Ascending aorta (tissue), 2 donors: ENCODE measurements at places on chromosomes 6 and 20. TPM values are rescaled to one million over a fixed set of nuclear protein-coding genes. Genes with fewer than 3 reads are reported as not detected.

- no peak for DNase-seq
- H3K4me1 ChIP-seq: peaks cover 30% of the 10 kb centered on the region
- no peaks in the 10 kb centered on the region for H3K27me3 ChIP-seq
- H3K27ac ChIP-seq: no peak overlapping the region
Observed at GRCh38 chr6:132135409-132135808, 184.2 kb upstream of the CCN2 start.

DNA sequence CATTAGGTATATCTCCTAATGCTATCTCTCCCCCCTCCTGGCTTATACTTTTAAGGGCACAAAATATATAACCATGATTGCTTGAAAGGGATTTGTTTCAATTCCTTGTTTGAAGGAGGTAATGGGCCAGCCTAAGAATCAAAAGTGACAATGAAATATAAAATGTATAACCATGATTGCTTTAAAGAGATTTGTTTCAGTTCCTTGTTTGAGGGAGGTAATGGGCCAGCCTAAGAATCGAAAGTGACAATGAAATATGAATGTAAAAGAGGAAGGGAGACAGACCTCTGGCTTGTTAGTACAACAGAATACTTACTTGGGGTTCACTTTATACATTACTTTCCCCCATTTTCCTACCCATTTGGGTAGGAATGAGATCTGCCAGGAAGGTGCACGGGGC is 55.5 kb downstream of the FOXC1 start:
- H3K4me1 ChIP-seq: no peaks in the 10 kb centered on the region
- H3K27me3 ChIP-seq: no peaks in the 10 kb centered on the region
- no peak for DNase-seq
- H3K4me3 ChIP-seq: no peak overlapping the region
- no peak overlapping the region for H3K27ac ChIP-seq

DNA sequence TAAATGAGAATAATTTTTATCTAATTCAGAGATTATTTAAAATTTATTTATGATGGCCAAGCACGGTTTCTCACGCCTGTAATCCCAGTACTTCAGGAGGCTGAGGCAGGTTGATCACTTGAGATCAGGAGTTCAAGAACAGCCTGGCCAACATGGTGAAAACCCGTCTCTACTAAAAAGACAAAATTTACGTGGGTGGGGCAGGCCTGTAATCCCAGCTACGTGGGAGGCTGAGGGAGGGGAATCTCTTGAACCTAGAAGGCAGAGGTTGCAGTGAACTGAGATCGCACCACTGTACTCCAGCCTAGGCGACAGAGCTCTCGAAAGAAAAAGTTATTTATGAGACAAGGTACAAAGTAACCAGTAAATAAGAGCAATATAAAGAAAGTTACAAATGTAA is 59.5 kb upstream of the AGPAT4 start:
- no peaks in the 10 kb centered on the region for H3K36me3 ChIP-seq
- H3K4me3 ChIP-seq: no peak overlapping the region
- no peak overlapping the region for H3K27ac ChIP-seq
- H3K4me1 ChIP-seq: no peaks in the 10 kb centered on the region

GRCh38 chr6:21840428-21840827 is 246.9 kb downstream of the SOX4 start:
- no peak overlapping the region for H3K4me3 ChIP-seq
- H3K36me3 ChIP-seq: no peaks in the 10 kb centered on the region
- no peaks in the 10 kb centered on the region for H3K27me3 ChIP-seq
- no peaks in the 10 kb centered on the region for H3K4me1 ChIP-seq
- DNase-seq: no peak
- no peak overlapping the region for H3K27ac ChIP-seq

GRCh38 chr20:44990957-44991356 is 24.6 kb downstream of the STK4 start:
- no peak for DNase-seq
- peak overlapping the region; percentile 25 for H3K4me3 ChIP-seq
- H3K27me3 ChIP-seq: no peaks in the 10 kb centered on the region
- peak overlapping the region; percentile 63 for H3K27ac ChIP-seq
- peaks cover 8% of the 10 kb centered on the region for H3K36me3 ChIP-seq

GRCh38 chr6:158124288-158124687 is 43.8 kb downstream of the SERAC1 start:
- H3K27me3 ChIP-seq: no peaks in the 10 kb centered on the region
- H3K27ac ChIP-seq: no peak overlapping the region
- H3K36me3 ChIP-seq: peaks cover 35% of the 10 kb centered on the region
- DNase-seq: no peak

- no peaks in the 10 kb centered on the region for H3K4me1 ChIP-seq
- no peak for DNase-seq
- H3K27ac ChIP-seq: no peak overlapping the region
- H3K27me3 ChIP-seq: no peaks in the 10 kb centered on the region
Observed at GRCh38 chr6:30645989-30646388, 944 bp upstream of the C6orf136 start.

- no peaks in the 10 kb centered on the region for H3K4me1 ChIP-seq
- no peak for DNase-seq
- H3K27me3 ChIP-seq: no peaks in the 10 kb centered on the region
- H3K36me3 ChIP-seq: no peaks in the 10 kb centered on the region
- no peak overlapping the region for H3K4me3 ChIP-seq
- H3K27ac ChIP-seq: no peak overlapping the region
Observed at GRCh38 chr20:40442181-40442963, 246.7 kb downstream of the MAFB start.

DNA sequence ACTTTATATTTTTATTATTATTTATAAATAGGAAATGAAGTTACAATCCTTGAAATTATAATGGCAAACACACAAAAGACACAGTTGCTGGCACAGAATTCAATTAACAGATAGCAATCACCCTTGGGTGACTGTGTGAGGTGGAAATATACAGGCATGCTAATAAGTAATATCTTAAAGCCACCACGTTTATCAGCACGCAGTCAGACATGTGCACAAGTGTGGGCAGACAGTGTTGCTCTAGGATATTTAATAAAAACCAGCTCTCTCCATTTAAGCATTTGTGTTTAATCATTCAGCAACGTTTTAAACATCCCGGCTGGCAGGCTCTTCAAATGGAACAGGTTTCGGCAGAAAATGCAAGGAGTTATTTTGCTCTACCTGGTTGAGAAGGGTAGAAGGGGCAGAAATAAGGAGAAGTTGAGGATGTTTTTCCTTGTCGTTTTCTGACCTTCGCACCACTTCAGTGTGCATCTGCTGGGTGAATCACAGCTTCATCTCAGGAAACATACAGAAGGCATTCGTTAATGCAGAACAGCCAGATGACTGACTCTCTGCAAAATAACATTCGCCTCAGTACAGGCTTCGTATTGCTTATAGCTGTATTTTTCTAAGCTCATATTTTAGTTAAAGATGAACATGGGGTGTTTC is 585.1 kb downstream of the QKI start:
- no peak overlapping the region for H3K4me3 ChIP-seq
- H3K27ac ChIP-seq: no peak overlapping the region
- no peaks in the 10 kb centered on the region for H3K27me3 ChIP-seq

DNA sequence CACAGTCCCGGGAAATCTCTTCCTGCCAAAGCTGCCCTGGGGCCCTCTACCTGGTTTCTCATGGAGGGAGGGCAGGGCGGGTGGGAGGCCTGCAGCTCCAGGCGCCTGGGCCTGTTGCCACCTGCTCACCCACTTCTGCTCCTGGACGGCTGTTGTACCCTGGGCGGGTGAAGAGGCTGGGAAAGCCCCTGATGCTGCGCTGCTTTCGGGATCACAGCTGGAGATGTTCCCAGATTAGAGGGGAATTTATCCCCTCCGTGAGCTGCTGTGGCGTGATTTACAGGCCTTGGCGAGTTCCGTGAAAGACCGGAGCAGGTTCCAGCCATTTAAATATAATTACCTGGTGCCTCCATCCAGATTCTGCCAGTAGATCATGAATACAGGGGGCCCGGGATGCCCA is 12.3 kb upstream of the VSTM2L start:
- no peak overlapping the region for H3K27ac ChIP-seq
- no peaks in the 10 kb centered on the region for H3K4me1 ChIP-seq
- DNase-seq: no peak
- H3K4me3 ChIP-seq: no peak overlapping the region
- H3K27me3 ChIP-seq: no peaks in the 10 kb centered on the region

DNA sequence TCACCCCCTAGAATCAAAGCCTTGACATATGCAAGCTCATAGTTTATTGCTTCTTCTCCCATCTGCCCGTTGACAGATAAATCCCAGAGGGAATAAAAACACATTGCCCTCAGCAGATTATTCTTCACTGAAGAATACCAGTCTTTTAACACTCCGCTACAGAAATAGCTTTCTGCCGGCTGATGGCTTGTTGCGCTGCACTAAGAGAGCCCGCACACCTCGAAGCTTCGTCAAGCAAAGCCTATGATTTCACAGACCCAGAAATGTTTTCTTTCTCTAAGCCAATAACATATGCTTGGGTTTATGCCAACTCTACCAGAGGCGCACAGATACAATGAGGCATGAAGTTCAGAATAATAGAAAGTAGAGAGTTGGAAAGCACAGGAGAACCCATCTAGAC is 208.9 kb upstream of the FOXQ1 start:
- H3K36me3 ChIP-seq: no peaks in the 10 kb centered on the region
- H3K27ac ChIP-seq: no peak overlapping the region
- H3K27me3 ChIP-seq: no peaks in the 10 kb centered on the region
- H3K4me1 ChIP-seq: no peaks in the 10 kb centered on the region

DNA sequence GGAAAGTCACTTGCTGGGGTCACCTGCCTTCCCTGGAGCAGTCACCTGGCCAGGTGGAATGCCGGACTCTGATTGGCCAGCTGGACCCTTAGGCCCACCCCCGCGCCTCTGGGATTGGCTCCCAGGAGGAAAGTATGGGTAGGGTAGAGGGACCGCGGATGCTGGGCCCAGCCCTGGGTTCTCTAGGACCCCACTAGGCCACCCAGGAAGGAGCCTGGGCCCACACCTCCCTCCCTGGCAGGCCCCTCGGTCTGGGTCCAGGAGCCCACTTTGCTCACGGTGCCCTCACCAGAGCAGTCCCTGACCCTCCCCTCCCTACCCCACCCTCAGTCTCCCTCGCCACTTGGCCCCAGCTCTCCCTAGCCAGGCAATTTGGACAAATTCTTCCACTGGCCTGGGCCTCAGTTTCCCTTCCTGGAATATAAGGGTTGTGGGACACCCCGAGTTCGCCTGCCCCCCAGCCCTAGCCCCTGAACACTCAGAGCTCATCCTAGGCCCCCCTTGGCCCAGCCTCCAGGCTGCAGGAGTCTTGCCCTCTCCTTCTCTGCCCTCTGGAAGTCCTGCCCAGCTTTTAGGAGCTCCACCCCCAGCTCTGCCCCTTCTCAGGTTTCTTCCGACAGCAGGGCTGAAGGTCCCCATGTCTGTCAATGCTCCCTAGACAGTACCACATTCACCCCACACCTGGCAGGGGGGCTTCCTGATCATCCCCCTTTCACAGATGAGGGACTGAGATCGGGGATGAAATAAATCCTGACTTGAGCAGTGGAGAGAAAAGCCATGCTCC is 299.6 kb downstream of the TAF4 start:
- H3K27ac ChIP-seq: no peak overlapping the region
- no peaks in the 10 kb centered on the region for H3K27me3 ChIP-seq
- DNase-seq: no peak
- H3K4me3 ChIP-seq: no peak overlapping the region
- H3K4me1 ChIP-seq: no peaks in the 10 kb centered on the region

DNA sequence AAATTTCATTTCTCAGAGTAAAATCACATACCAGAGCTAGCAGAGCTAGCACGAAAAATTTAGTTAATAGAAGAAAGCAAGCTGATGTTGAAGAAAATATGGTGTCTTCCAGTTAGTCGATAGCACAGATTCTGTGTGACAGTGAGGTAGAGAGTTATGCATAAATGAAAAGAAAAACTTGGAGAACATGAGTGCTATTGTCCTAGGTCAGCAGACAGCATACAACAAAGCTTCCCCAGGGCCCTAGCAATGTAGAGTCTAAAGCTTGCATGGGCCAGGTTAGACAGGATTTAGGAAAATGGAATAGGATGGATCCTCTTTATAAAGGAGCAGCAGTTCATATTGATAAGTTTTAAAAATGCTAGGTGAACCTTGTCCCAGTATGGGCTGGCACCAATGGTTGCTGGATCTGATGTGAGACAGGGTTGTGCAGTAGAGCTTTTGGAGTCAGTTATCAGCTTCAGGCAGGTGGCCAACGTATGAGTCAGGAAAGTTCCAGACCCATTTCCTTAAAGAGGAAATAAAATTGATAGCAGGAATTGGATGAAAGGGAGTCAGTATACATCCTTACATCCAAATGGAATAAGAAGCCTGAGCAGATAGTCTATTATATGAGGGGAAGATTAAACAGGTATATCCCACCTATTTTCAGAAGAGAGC is 277.2 kb downstream of the FRK start:
- no peaks in the 10 kb centered on the region for H3K27me3 ChIP-seq
- no peak overlapping the region for H3K27ac ChIP-seq
- H3K4me3 ChIP-seq: no peak overlapping the region

- H3K27ac ChIP-seq: no peak overlapping the region
- peaks cover 4% of the 10 kb centered on the region for H3K4me1 ChIP-seq
- H3K36me3 ChIP-seq: no peaks in the 10 kb centered on the region
- no peak for DNase-seq
- no peak overlapping the region for H3K4me3 ChIP-seq
Observed at GRCh38 chr20:47041396-47041899, 146.8 kb downstream of the EYA2 start.

GRCh38 chr20:43982886-43983285 is 68.2 kb downstream of the TOX2 start:
- no peak overlapping the region for H3K27ac ChIP-seq
- no peaks in the 10 kb centered on the region for H3K36me3 ChIP-seq
- DNase-seq: no peak
- H3K4me3 ChIP-seq: no peak overlapping the region

DNA sequence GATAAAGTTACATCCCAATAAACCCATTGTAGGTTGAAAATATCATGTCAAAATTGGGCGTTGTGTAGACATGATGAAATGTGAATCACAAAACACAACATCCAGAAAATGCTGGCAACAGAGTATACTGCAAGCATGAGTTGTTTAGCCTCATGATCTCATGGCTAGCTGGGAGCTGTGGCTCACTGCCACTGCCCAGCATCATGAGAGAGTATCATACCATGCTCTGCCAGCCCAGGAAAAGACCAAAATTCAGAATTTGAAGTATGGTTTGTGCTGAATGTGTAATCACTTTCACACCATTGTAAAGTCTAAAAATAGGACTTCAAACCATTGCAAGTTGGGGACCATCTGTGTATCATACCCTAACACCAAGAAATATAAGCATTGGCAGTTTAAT is 45.2 kb upstream of the SMAP1 start:
- H3K27ac ChIP-seq: no peak overlapping the region
- no peaks in the 10 kb centered on the region for H3K27me3 ChIP-seq
- H3K36me3 ChIP-seq: no peaks in the 10 kb centered on the region
- H3K4me3 ChIP-seq: no peak overlapping the region
- DNase-seq: no peak
- no peaks in the 10 kb centered on the region for H3K4me1 ChIP-seq

The SEMG1 gene
- not detected for total RNA-seq

The PARD6B gene
- total RNA-seq: 1.2 TPM

The SPATA25 gene
- 32.8 TPM for total RNA-seq

The NOX3 gene
- not detected for total RNA-seq

The GTSF1L gene
- total RNA-seq: not detected

The SYTL3 gene
- 4.7 TPM for total RNA-seq

The SLC17A2 gene
- not detected for total RNA-seq

The CBFA2T2 gene
- total RNA-seq: 22.4 TPM

The RIPPLY2 gene
- total RNA-seq: not detected

The FOXF2 gene
- total RNA-seq: 5.2 TPM
